ENCODE measurements at places on chromosomes 2 and 18. TPM values are rescaled to one million over a fixed set of nuclear protein-coding genes. Genes with fewer than 3 reads are reported as not detected.

SCG2 gene
- total RNA-seq: 3.0 TPM

GTF2A1L gene
- 0.45 TPM for total RNA-seq

NETO1 gene
- 0.74 TPM for total RNA-seq

ANKRD39 gene
- total RNA-seq: 29.4 TPM

TXNDC2 gene
- total RNA-seq: not detected

ASAP2 gene
- 17.8 TPM for total RNA-seq

SERPINB13 gene
- total RNA-seq: not detected

DPYSL5 gene
- total RNA-seq: not detected

IL36RN gene
- not detected for total RNA-seq

ANKRD30B gene
- not detected for total RNA-seq

ANO7 gene
- 0.30 TPM for total RNA-seq

FAM136A gene
- total RNA-seq: 28.4 TPM

CABYR gene
- total RNA-seq: 6.7 TPM

NHEJ1 gene
- total RNA-seq: 18.6 TPM

SERPINB3 gene
- total RNA-seq: not detected

ICA1L gene
- 3.1 TPM for total RNA-seq

CAPG gene
- total RNA-seq: 242 TPM

CCDC141 gene
- total RNA-seq: not detected

PRKD3 gene
- total RNA-seq: 22.6 TPM

FBXO15 gene
- total RNA-seq: 0.34 TPM

PPP4R1 gene
- total RNA-seq: 53.6 TPM

LRPPRC gene
- total RNA-seq: 43.3 TPM

RAB27B gene
- 1.3 TPM for total RNA-seq

RPL31 gene
- total RNA-seq: 885 TPM

CCDC121 gene
- total RNA-seq: 1.2 TPM

DSG4 gene
- not detected for total RNA-seq

LHCGR gene
- total RNA-seq: not detected

SYT4 gene
- total RNA-seq: not detected

CRYGC gene
- not detected for total RNA-seq

ABCG8 gene
- not detected for total RNA-seq

ALPP gene
- total RNA-seq: not detected
